NCI-H1417 (cell line): ENCODE measurements at places on chromosomes 12 and 14.
A peak's percentile ranks its signal among the peaks of the same experiment; 100 is the strongest.

DNA sequence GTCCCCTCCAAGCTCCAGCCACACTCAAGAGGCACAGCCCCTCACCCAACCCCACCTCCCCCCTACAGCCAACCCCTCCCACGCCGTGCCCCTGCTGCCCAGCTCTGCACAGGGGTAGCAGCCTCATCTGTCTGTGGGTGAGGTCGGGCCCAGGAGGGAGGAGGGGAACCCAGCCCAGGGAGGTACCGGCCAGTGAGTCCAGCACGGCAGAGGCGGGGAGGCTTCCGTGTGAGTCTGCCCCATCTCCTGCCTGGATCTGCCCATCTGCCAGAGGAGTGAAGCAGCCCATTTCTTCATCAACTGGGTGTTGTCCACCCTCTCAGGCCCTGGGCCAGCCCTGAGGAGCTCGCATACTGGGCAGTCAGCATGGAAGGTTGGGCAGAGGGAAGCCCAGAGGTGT is 54.2 kb downstream of the CCNK start:
- no peak for DNase-seq

GRCh38 chr12:49359671-49360070 is 7.6 kb upstream of the SPATS2 start:
- DNase-seq = no peak

DNA sequence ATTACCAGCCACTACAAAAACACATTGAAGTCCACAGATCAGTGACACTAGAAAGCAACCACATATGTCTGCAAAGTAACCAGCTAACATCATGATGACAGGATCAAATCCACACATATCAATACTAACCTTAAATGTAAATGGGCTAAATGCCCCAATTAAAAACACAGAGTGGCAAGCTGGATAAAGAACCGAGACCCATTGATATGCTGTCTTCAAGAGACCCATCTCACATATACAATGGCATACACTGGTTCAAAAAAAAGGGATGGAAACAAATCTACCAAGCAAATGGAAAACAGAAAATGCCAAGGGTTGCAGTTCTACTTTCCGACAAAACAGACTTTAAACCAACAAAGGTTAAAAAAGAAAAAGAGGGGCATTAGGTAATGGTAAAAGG is 307.7 kb downstream of the GPHN start:
- no peak for DNase-seq

DNA sequence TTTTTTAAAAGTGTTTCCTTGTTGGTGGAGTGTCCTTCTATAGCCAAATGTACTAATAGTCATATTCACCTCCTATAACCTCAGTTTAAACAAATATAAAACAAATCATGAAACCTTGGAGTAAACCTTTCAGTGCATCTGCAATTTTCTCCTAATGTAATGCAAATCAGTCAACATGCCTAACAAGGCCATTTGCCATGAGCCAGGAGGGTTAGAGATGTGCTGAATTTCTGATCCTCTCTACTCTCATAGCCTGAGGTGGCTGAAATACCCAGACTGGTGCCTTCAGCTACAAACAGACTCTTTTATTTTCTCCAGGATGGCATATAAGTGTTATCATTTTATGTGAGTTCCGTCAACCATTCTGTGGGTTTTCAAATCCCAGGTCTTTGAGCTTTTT is 908.1 kb downstream of the GALC start:
- no peak for DNase-seq

- no peak for DNase-seq
Measured at GRCh38 chr12:32975122-32975521, 78.5 kb upstream of the PKP2 start.

DNA sequence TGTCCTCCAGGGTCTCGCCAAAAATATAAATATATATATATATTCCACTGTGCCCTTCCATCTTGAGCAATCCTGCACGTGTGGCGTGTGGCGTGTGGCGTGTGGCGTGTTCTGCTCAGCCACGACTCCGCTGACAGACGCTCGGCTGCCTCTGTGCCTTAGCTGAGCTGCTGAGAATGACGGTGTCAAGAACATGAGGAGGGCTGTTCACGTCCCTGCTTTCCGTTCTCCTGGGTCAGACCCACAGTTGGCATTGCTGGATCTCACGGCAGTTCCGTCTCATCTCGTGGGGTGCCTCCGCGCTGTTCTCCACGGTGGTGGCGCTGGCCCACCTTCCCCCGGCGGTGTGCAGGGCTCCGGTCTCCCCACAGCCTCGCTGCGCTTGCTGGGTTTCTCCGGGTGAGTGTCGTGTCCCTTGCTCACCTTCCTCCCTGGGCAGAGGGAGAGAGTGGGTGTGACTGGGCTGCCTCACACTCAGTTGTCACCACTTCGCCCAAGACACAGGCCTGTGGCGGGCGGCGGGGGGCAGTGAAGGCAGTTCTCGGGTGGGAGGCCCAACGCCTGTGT is 9.4 kb downstream of the GPR132 start:
- DNase-seq = no peak

GRCh38 chr12:69401940-69402339 is 42.4 kb downstream of the YEATS4 start:
- no peak for DNase-seq

- DNase-seq = no peak
Measured at GRCh38 chr12:115149685-115150378, 465.9 kb upstream of the TBX3 start.

- DNase-seq = no peak
Measured at GRCh38 chr12:7667125-7667524, 1.4 kb upstream of the APOBEC1 start.

GRCh38 chr12:104828015-104828414 is 130.1 kb downstream of the SLC41A2 start:
- DNase-seq = no peak

GRCh38 chr14:31080484-31080883 is 54.3 kb upstream of the STRN3 start:
- DNase-seq = no peak

- no peak for DNase-seq
Measured at GRCh38 chr12:71046215-71046614, 111.6 kb downstream of the TSPAN8 start.

DNA sequence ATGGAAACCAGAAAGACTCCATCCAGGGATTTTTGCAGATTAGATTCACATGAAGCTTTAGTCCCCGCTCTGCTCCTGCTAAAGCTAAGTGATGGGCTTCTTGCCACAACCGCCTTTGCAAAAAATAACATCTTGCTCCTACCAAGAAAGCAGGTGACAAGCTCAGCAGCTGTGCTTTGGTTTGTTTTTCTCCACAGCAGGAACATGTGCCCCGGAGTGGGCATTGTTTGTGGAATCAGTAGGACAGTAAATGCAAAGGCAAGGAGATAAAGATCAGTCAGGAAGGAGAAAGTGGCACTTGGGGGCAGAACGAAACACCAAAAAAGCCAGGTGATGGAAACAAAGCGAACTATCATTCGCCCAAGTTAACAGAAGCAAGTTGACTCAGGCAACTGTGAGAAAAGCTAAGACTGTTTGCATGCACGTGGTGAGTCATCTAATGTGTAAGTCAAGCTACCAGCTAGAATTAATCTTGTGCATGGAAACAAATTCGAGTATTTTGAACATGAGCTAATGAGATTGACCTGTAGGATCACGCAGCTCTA is 165.5 kb upstream of the PLXNC1 start:
- DNase-seq = peak; percentile 70

DNA sequence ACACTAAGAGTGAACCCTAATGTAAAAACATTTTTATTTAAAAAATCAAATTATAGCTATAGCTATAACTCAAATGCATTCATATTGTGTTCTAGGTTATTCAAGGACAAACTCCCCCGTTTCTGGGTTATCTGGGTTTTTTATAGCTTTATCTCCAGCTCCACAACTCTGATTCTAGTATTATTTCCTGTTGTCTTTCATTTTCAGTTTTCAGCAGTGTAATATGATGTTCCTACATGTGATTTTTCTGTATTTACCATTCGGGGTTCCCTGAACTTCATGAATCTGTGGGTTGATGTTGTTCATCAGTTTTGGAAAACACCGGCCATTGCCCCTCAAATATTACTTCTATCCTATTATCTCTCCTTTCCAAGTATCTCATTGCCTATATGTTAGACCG is 221.9 kb upstream of the FOXN3 start:
- no peak for DNase-seq

DNA sequence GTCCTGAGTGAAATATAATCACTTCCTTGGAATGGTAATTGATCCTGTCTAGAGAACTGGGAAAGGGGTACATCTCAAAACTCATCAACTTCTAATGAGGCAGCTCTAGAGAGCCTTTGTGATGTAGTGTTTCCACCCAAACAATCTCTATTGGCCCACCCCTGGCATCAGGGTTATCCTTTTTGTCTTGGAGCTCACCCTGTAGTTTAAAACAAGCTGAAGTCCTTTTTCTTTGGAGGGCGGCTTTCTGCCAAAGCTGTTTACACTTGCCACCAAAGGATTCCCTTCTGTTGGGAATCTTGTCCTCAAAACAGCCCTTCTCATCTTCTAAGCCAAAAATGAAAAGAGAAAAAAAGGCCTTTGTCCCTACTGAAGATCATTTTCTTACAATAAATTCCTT is 60.6 kb upstream of the GTF2A1 start:
- DNase-seq = no peak

DNA sequence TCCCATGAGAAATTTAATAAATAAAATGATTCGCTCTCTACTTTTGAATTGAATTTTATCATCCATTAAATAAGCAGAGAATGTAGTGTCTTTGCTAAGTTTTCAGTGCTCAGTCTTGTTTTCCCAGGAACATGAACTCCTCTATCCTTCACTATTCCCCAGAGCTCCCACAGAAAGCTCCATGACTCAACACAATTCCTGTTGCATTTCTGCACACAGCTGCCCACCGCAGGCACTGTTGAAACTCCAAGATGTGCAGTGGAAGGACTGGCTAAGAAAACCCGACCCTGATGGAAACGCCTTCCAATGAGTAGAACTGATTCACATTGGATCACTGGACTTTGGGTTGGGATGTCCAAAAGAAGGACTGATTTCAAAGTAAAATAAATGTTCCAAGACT is 202.4 kb upstream of the AMIGO2 start:
- no peak for DNase-seq
